ENCODE measurements at places on chromosomes 7 and 10.

- DNase-seq: peak; percentile 2
Observed at GRCh38 chr7:33192695-33193291, 63.4 kb downstream of the BBS9 start.

- DNase-seq: no peak
Observed at GRCh38 chr7:6128205-6128604, 97.0 kb downstream of the ANKRD61 start.

DNA sequence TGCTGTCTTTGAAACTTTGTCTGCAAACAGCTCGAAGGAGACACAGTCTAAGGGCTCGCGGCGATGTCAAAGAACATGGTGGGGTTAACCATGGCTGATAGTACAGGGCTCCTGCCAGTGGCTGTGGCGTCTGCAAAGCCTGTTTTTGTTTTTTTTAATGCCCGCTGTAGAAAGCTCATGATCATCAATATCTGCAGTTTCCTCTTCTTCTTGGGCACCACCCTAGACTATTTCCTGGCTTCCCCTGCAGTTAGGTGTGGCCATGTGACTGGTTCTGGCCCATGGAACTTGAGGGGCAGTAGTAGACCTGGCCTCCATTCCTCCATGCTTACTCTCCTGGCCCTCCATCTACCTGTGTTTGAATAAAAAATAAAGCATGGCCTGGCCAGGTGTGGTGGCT is 21.8 kb upstream of the SAMD8 start:
- no peak for DNase-seq

DNA sequence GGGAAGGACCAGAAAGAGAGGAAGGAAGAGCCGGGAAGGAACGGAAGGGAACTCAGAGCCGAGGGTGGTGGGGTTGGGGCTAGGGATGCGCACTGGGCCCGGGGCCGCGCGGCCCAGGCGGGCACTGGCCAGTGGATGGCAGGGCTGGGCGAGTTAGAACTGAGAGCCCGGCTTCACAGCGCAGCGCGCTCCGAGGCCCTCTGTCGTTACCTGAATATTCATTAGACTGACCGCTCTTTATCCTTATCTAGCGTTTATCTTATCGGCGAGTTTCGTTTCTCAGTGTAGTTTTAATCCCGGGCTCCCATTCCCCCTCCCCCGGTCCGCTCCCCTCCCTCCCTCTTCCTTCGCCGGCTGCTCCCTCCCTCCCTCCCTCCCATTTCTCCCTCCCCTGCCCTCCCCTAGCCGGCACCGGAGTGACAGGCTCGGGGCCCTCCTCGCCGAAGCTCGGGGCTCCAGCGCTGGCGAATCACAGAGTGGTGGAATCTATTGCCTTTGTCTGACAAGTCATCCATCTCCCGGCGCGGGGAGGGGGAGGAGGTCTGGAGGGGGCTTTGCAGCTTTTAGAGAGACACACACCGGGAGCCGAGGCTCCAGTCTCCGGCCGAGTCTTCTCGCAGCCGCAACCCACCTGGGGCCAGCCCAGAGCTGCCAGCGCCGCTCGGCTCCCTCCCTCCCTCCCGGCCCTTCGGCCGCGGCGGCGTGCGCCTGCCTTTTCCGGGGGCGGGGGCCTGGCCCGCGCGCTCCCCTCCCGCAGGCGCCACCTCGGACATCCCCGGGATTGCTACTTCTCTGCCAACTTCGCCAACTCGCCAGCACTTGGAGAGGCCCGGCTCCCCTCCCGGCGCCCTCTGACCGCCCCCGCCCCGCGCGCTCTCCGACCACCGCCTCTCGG is at the start of gene PAX2:
Gene PAX2, plus strand, starts transcription at position 596 of the 895 bp plus-strand sequence. CDS start 679 bp downstream, outside the sequence.
- DNase-seq: no peak

Data from suppressor macrophage treated with lipopolysaccharide for 4 hours (primary cell).